ENCODE measurements at places on chromosomes 11 and 22. TPM values are rescaled to one million over a fixed set of nuclear protein-coding genes. Genes with fewer than 3 reads are reported as not detected.

The EWSR1 gene
- total RNA-seq: 263 TPM

GRCh38 chr11:35983981-35984380 lies 40.1 kb downstream of the LDLRAD3 start:
- H3K27me3 ChIP-seq: no peaks in the 10 kb centered on the region
- no peaks in the 10 kb centered on the region for H3K36me3 ChIP-seq
- no peaks in the 10 kb centered on the region for H3K4me1 ChIP-seq
- no peak overlapping the region for H3K4me3 ChIP-seq
- DNase-seq: no peak
- no peak overlapping the region for H3K27ac ChIP-seq

The TREH gene
- total RNA-seq: not detected

- H3K27me3 ChIP-seq: no peaks in the 10 kb centered on the region
- no peak for DNase-seq
- no peaks in the 10 kb centered on the region for H3K4me1 ChIP-seq
- H3K4me3 ChIP-seq: no peak overlapping the region
- no peaks in the 10 kb centered on the region for H3K36me3 ChIP-seq
- no peak overlapping the region for H3K27ac ChIP-seq
Observed at GRCh38 chr22:33569559-33569958, 350.7 kb downstream of the LARGE1 start.

The RIMBP3B gene
- not detected for total RNA-seq

DNA sequence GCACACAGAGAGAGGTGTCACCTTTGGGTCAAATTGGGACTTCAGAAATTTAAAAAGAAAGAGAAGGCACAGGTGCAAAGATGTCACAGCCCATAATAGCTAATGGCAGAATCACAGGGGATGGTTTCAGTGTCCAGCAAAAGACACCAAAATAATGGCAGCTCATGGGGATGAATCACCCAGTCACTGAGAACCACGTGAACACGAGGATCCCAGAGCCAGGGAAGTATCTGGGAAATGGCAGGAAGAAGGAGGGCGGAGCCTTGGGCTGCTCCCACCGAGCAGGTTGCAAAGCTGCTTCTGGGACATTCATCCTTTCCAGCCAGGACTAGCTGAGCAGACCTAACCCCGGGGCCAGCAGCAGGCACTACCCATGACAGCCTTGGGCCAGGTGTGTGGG lies 45.6 kb downstream of the TRMU start:
- no peaks in the 10 kb centered on the region for H3K36me3 ChIP-seq
- no peaks in the 10 kb centered on the region for H3K4me1 ChIP-seq
- no peak for DNase-seq
- H3K27ac ChIP-seq: no peak overlapping the region
- no peaks in the 10 kb centered on the region for H3K27me3 ChIP-seq

The P2RY2 gene
- not detected for total RNA-seq

GRCh38 chr22:35648066-35649025 lies at the start of gene APOL6:
Gene APOL6, plus strand, starts transcription at chr22:35648446. Its CDS starts 7,980 bp downstream, at chr22:35656426.
- DNase-seq: peak; percentile 79
- H3K36me3 ChIP-seq: peaks cover 3% of the 10 kb centered on the region
- peak within 1 kb of the TSS; percentile 93 for H3K4me3 ChIP-seq
- peaks cover 27% of the 10 kb centered on the region for H3K4me1 ChIP-seq
- H3K27me3 ChIP-seq: no peaks in the 10 kb centered on the region

DNA sequence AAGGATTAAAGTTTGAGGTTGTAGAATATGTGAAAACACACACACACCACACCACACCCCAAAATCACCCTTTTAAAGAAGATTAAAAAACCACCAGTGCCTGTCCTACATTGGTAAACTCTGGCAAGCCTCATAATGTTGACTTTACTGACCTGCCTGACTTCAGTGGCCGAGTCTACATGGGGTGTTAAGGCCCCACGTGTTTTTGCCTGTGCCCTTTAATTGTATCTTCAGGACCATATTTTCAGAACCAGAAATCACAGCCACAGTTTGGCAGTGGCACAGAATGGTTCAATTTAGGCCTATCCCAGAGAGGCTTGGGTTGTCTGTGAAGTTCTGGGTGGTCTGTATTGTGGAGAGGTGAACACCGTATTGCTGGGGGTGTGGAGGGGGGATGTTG lies 33.4 kb downstream of the ZBTB16 start:
- no peaks in the 10 kb centered on the region for H3K27me3 ChIP-seq
- no peaks in the 10 kb centered on the region for H3K4me1 ChIP-seq
- no peaks in the 10 kb centered on the region for H3K36me3 ChIP-seq
- no peak overlapping the region for H3K27ac ChIP-seq
- no peak overlapping the region for H3K4me3 ChIP-seq

GRCh38 chr22:21992593-21993237 lies 10.1 kb upstream of the TOP3B start:
- H3K27ac ChIP-seq: no peak overlapping the region
- DNase-seq: no peak
- no peak overlapping the region for H3K4me3 ChIP-seq
- no peaks in the 10 kb centered on the region for H3K36me3 ChIP-seq
- no peaks in the 10 kb centered on the region for H3K27me3 ChIP-seq

- no peaks in the 10 kb centered on the region for H3K4me1 ChIP-seq
- DNase-seq: no peak
- H3K36me3 ChIP-seq: peaks cover 91% of the 10 kb centered on the region
- no peaks in the 10 kb centered on the region for H3K27me3 ChIP-seq
- H3K4me3 ChIP-seq: no peak overlapping the region
- H3K27ac ChIP-seq: no peak overlapping the region
Observed at GRCh38 chr22:37865510-37865909, 16.3 kb downstream of the EIF3L start.

DNA sequence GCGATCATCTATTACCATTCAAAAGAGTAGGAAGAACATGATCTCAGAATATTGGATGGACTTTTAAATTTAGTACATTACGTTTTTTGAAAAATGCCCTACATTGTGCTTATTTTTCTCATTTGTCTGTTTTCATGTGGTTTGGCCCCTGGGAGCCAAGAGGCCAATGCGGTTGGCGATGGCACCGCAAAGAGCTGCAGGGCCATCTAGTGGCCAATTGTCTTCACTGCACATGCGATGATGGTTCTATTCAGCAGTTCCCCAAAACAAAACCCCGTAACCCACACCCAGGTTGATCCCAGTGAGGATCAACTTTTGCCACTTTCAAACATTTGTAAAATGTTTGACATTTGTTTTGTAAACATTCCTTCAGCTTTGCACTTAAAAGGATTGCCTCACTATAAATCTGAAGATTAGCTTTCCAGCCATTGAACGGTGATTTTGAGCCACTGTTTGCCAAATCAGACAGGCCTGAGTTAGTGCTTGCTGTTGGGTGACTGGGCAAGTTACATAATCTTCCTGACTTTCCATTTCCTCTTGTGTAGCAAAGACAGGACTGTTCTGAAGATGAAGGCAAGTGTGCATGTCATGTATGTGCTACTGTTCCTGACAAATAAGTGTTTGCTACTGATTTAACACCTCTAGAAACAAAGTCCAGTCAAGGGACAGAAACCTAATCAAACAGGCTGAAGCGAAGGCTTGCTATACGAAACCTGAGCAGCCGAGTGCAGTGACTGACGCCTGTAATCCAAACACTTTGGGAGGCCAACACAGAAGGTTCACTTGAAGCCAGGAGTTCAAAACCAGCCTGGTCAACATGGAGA lies 29.2 kb upstream of the XBP1 start:
- no peaks in the 10 kb centered on the region for H3K36me3 ChIP-seq
- no peaks in the 10 kb centered on the region for H3K27me3 ChIP-seq
- peak; percentile 69 for DNase-seq
- H3K27ac ChIP-seq: no peak overlapping the region
- H3K4me3 ChIP-seq: no peak overlapping the region

GRCh38 chr11:120875986-120876385 lies 147.9 kb upstream of the TBCEL start:
- no peak overlapping the region for H3K4me3 ChIP-seq
- no peak overlapping the region for H3K27ac ChIP-seq
- no peaks in the 10 kb centered on the region for H3K36me3 ChIP-seq
- DNase-seq: no peak
- H3K4me1 ChIP-seq: no peaks in the 10 kb centered on the region
- no peaks in the 10 kb centered on the region for H3K27me3 ChIP-seq
